Mesothelial cell of epicardium (in vitro differentiated cells): ENCODE measurements at places on chromosomes 2 and 18. TPM values are rescaled to one million over a fixed set of nuclear protein-coding genes. Genes with fewer than 3 reads are reported as not detected.

The AMER3 gene
- not detected in 3 replicates for total RNA-seq

The GALNT5 gene
- total RNA-seq, result 0.89 to 1.3 TPM (median 1.1 TPM) in 3 replicates

The LRP1B gene
- total RNA-seq, result 1.7 to 1.9 TPM (median 1.8 TPM) in 3 replicates

The LOXL3 gene
- total RNA-seq, result 20.3 to 26.7 TPM (median 21.9 TPM) in 3 replicates

The FAM110C gene
- 6.4 to 9.7 TPM (median 7.8 TPM) in 3 replicates for total RNA-seq

DNA sequence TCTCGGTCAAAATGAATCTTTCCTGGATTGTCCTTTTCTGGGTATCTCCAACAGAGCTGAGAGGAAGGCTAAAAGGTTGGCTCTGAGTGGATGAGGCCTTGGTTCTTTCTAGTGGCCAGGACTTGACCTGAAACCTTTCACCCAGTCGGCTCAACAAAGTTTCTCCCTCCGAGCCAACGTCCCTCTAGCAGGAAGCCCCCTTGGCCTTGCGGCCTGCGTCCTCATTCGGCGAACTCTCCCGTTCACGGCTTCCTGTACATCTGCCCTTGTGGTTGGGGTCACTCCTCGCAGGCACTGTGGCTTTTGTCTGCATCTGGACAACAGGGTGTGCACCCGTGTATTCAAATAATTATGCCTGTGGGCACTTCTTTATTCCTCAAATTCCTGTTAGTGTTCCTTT is 9.4 kb upstream of the SIX3 start:
- DNase-seq, result no peak
- peaks cover 92% of the 10 kb centered on the region for H3K27me3 ChIP-seq
- H3K27ac ChIP-seq, result no peak overlapping the region
- H3K4me3 ChIP-seq, result no peak overlapping the region

- H3K4me1 ChIP-seq, result no peaks in the 10 kb centered on the region
- H3K4me3 ChIP-seq, result no peak overlapping the region
- H3K27me3 ChIP-seq, result peaks cover 4% of the 10 kb centered on the region
Observed at GRCh38 chr2:122883849-122884248, 1128.4 kb downstream of the TSN start.

GRCh38 chr2:15651367-15651727 is 59.7 kb downstream of the DDX1 start:
- no peaks in the 10 kb centered on the region for H3K36me3 ChIP-seq
- DNase-seq, result no peak
- H3K4me3 ChIP-seq, result no peak overlapping the region
- H3K4me1 ChIP-seq, result peaks cover 19% of the 10 kb centered on the region

DNA sequence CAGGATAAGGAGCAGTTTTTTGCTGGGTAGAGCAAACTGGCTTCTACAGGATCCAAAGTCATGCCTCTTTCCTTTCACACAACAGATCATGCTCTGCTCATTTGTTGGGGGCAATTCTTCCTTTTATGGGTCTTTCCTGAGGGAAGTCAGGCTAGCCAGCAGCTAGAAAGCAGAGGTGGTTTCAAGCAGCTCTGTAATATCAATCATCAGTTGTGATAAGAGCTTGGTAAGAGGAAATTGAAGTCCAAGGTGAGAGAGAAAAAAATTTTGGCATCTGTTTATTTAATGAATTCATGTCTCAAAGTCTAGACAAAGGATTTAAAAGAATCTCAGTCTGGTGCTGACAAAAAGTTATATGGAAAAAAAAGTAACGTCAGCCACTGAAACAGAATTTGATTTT is 6.2 kb downstream of the TMEM87B start:
- peaks cover 49% of the 10 kb centered on the region for H3K36me3 ChIP-seq
- DNase-seq, result no peak
- H3K4me1 ChIP-seq, result peaks cover 35% of the 10 kb centered on the region
- H3K4me3 ChIP-seq, result no peak overlapping the region

DNA sequence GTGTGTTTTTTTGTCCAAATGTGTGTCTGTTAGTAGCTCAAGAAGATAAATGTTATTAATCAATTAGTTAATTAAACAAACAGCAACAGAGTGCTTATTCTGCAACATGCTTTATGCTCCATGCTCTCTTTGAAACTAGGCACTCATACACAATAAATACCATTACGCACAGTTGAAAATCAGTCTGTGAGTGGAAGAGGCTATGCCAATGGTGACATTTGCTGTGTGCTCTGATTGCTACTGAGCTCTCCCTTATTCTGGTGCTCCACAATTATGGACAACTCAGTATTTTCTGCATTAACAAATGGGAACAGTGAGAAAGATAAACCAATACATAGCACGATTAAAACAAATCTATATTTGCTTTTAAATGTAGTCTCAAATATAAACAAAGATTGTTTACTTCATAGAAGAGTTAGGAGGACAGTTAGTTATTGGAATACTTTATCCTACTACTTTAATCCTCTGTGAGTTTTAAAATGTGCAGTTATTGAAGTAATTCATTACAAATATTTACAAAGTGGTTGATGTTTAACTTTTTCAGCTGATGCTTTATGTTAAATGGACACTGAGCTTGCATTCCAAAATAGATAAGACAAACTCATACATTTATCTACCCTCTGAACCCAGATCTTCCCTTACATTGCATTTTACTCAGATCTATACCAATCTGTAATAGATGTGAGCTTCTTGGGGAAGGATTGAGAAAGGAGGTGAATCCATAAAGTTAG is 55.3 kb downstream of the NXPH2 start:
- H3K27me3 ChIP-seq, result no peaks in the 10 kb centered on the region
- no peak overlapping the region for H3K4me3 ChIP-seq
- H3K36me3 ChIP-seq, result no peaks in the 10 kb centered on the region
- no peaks in the 10 kb centered on the region for H3K4me1 ChIP-seq
- no peak for DNase-seq

GRCh38 chr2:75023666-75024455 is 65.4 kb downstream of the POLE4 start:
- H3K27ac ChIP-seq, result no peak overlapping the region
- H3K4me1 ChIP-seq, result peaks cover 15% of the 10 kb centered on the region
- no peak for DNase-seq
- no peaks in the 10 kb centered on the region for H3K36me3 ChIP-seq
- no peaks in the 10 kb centered on the region for H3K27me3 ChIP-seq
- no peak overlapping the region for H3K4me3 ChIP-seq

DNA sequence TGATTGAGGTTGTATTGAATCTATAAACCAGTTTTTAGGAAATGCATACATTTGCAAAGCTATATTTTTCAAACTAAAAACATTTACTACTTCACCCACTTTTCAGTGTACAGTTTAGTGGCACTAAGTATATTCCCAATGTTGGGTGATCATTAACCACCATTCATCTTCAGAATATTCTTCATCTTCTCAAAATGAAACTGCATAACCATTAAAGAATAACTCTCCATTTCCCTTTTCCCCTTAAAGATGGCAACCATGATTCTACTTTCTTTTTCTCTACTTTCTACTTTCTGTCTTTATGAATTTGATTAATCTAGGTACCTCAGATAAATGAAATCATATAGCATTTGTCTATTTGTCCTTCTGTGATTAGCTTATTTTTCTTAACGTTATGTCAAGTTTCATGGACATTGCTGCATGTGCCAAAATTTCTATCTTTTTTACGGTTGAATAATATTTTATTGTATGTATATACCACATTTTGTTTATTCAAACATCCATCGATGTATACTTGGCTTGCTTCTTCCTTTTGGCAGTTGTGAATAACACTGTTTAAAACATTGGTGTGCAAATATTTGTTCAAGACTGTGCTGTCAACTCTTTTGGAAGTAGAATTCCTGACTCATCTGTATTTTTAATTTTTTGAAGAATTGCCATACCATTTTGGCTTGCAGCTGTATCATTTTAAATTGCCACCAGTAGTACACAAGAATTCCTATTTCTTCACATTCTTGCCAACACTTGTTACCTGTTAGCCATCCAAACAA is 104.9 kb downstream of the RPRM start:
- H3K36me3 ChIP-seq, result no peaks in the 10 kb centered on the region
- H3K4me1 ChIP-seq, result no peaks in the 10 kb centered on the region
- no peak overlapping the region for H3K4me3 ChIP-seq
- no peak overlapping the region for H3K27ac ChIP-seq

DNA sequence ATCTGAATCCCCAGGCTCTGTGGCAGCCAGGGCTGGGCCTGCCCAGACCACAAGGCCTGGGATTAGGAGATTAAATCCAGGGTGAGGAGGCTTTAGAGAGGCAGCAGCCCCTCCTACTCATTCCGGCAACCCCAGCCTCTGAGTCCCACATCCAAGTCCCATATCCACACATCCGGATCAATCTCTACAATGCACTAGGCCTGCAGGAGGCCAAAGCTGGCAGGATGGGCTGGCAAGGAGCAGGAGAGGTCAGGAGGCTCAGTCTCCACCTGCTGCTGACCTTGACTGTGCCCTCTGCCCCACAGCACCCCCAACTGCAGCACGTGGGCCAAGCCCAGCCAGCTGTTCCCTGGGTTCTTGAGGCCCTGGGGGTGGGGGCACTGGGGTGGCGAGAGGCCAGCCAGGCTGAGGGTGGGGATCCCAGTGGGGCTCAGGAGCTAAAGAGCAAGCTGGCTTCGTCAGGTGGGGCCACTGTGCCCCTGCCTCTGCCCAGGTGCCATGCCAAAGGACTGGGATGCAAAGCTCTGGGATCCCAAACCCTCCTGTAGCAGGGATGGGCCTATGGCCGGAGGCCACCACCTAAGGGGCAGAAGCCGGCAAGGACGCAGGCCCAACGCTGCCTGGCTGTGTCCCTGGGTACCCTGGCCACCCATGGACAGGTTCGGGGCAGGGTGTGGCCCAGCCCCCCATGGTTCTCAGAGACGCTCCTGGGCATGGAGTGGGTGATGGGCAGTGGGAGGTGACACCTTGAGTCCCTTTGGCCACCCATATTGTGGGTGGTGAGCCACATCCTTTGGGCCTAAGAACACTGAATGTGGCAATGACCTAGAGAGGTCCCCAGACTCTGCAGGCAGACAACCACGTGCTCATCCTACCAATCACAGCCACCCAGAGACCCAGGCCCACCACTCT is 3.2 kb downstream of the KIF1A start:
- no peak overlapping the region for H3K27ac ChIP-seq
- H3K4me3 ChIP-seq, result no peak overlapping the region
- peaks cover 11% of the 10 kb centered on the region for H3K4me1 ChIP-seq

DNA sequence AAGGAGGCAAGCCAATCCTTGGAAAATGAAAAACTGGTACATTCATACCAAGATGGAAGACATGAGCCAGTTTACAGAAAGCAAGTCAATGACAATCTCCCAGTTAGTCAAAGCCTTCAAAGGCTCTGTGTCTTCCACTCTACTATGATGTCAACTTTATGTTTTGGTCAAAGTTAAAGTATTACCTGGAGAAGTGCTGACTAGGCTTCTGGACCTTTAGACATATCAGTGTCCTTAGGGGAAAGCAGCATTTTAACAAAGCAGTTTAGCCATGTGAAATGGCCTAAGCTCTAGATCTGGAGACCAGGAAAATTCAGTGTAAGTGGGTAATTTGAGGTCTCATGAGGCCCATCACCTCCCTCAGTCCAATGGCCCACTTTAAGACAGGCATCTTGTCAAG is 30.8 kb downstream of the AAK1 start:
- DNase-seq, result no peak
- peaks cover 11% of the 10 kb centered on the region for H3K4me1 ChIP-seq
- H3K27me3 ChIP-seq, result no peaks in the 10 kb centered on the region
- no peak overlapping the region for H3K27ac ChIP-seq
- peaks cover 19% of the 10 kb centered on the region for H3K36me3 ChIP-seq

DNA sequence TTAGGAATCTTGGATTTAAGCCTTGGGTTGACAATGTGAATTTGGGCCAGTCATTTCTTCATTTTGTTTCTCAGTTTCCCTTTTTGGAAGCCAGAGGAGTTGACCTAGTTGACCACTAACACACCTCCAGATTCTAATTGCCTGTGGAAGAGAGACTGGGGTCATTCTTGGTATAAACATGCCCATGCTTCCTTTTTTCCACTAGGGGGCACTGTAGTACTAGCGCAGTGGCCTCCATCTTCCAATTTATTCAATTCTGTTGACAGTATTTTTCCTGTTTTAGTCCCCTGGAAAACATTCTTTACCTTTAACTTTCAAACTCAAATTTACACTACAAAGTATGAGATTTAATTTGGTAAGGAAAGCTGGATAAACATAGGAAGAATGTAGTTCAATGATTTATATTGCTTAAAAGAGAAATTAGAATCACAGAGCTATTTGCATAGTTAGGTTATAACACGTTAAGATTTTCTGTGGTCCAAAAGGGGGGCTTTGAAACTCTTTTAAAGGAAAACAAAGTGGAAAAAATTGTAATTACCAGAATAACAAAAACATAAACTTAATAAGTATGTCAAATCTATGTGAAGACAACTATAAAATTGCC is 57.5 kb upstream of the AGPS start:
- H3K27me3 ChIP-seq, result no peaks in the 10 kb centered on the region
- H3K4me1 ChIP-seq, result peaks cover 40% of the 10 kb centered on the region
- no peak for DNase-seq
- no peak overlapping the region for H3K4me3 ChIP-seq

GRCh38 chr2:75007819-75008218 is 49.4 kb downstream of the POLE4 start:
- no peak for DNase-seq
- no peak overlapping the region for H3K4me3 ChIP-seq
- H3K27ac ChIP-seq, result no peak overlapping the region
- no peaks in the 10 kb centered on the region for H3K36me3 ChIP-seq
- H3K4me1 ChIP-seq, result no peaks in the 10 kb centered on the region
- H3K27me3 ChIP-seq, result no peaks in the 10 kb centered on the region

- DNase-seq, result no peak
- H3K4me1 ChIP-seq, result peaks cover 9% of the 10 kb centered on the region
Observed at GRCh38 chr2:113974727-113975126, 84.8 kb downstream of the ACTR3 start.

GRCh38 chr18:12014521-12015415 is 33.5 kb downstream of the IMPA2 start:
- peak overlapping the region; percentile 72 for H3K27ac ChIP-seq
- H3K36me3 ChIP-seq, result peaks cover 14% of the 10 kb centered on the region
- H3K27me3 ChIP-seq, result no peaks in the 10 kb centered on the region
- no peak for DNase-seq
